Nucleus accumbens (tissue), 56 donors: ENCODE measurements at places on chromosomes 11 and 22.

DNA sequence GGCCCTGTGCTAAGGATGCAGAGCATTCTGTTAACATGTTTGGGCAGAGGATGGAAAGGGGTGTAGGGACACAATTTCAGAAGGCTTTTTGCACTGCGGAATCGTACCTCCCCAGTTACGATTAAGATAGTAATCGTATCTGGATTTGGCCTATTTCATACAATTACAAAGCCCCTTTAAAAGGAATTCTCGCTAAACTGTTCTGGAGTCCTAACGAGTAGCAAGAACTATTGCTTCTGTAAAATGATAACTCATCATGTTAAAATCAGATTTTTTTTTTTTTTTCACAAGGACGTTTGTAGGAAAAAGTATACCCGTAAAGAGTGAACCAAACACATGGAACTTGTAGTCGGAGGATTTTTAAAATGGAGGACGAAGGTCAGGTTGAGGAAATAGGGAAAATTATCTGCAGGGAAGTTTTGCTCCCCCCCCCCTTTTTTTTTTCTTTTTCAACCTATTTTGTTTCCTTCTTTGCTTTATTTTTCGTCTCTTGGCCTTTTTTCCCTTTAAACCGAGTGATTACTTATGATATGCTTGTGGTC is 934 bp downstream of the HSD17B12 start:
- DNase-seq = no peak

DNA sequence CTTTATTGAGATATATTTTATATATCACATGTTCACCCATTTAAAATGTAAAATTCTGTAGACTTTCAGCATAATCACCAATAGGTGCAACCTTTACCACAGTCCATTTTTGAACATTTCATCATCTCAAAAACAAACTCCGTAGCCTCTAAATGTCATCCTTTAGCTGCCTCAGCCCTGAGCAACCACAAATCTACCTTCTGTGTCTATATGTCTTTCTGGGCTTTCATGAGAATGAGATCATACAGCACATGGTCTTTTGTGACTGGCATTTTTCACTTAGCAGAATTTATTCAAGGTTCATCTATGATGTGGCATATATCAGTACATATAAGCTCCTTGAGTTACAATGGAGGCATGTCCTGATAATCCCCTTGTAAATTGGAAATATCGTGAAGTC is 320.5 kb downstream of the ETS1 start:
- no peak for DNase-seq

DNA sequence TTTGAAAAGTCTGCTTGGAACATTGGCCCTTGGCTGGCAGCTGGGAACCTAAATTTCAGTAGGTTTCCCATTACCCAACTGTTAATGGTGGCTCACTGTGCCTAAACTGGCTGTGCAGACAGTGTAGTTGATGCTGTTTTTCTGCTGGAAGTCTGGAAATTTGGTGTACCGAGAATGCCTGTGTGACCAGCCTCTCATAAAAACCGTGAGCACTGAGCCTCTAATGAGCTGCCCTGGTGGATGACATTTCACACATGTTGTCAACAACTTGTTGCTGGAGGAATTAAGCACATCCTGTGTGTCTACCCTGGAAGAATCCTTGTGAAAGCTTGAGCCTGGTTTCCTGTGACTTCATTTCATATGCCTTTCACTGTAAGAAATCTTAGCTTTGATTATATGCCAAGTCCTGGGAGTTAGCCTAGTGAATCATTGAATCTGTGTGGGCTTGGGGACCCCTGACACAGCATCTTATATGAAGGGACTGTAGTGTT is 131.1 kb downstream of the LDLRAD3 start:
- DNase-seq = no peak

DNA sequence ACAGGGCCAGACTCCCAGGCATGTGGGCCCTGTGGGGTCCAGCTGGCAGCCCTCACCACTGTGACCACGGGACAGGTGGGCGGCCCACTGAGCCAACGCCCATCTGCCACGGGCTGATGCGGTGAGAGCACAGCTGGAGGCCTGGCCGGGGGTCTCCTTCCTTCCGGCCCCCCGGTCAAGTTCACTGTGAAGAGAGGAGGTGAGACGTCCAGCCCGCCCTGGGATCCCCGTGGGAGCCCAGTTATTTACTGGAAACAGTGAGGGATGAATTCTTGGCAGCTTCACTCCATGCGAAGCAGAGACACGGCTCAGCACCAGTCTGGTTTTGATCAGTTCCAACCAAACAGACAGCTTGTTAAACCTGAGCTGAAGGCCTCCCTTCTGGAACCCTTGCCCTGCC is 38.7 kb downstream of the WNT11 start:
- DNase-seq = no peak

DNA sequence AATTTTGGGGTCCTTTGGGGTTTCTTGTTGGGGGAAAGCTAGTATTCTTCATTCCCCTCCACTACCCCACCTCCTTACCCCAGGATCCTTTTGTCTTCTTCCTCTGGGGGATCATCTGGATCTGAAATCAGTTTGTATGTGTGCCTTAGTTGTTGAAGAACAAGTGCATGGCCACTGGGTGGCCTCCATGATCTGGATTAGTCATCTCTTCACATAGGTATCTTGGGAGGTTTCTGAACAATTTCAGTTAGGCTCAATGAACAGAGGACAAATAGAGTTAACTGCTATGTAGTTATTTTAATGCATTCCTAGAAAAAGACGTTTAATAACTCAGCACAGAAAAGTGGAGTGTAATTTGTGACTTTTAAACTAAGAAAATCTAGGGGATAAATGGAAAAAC is 7.1 kb upstream of the VWA5A start:
- no peak for DNase-seq
